Esophagus squamous epithelium (tissue), 5 donors: ENCODE measurements at places on chromosomes 11 and 22.

DNA sequence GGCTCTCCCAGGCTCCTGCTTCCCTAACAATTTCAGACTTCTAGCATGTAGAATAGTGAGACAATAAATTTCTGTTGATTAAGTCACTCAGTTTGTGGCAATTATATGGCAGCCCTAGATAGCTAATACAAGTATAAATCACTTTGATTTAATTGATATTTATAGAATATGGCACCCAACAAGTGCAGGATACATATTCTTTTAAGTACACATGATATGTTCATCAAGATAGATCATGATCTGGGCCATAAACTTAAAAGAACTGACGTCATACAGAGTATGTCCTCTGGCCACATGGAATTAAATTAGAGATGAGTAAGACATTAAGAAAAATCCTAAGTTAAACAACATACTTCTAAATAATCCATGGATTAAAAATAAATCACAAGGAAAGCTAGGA lies 67.5 kb upstream of the AMOTL1 start:
- DNase-seq, result no peak

GRCh38 chr11:60498853-60499252 lies 6.3 kb downstream of the MS4A12 start:
- no peak for DNase-seq

DNA sequence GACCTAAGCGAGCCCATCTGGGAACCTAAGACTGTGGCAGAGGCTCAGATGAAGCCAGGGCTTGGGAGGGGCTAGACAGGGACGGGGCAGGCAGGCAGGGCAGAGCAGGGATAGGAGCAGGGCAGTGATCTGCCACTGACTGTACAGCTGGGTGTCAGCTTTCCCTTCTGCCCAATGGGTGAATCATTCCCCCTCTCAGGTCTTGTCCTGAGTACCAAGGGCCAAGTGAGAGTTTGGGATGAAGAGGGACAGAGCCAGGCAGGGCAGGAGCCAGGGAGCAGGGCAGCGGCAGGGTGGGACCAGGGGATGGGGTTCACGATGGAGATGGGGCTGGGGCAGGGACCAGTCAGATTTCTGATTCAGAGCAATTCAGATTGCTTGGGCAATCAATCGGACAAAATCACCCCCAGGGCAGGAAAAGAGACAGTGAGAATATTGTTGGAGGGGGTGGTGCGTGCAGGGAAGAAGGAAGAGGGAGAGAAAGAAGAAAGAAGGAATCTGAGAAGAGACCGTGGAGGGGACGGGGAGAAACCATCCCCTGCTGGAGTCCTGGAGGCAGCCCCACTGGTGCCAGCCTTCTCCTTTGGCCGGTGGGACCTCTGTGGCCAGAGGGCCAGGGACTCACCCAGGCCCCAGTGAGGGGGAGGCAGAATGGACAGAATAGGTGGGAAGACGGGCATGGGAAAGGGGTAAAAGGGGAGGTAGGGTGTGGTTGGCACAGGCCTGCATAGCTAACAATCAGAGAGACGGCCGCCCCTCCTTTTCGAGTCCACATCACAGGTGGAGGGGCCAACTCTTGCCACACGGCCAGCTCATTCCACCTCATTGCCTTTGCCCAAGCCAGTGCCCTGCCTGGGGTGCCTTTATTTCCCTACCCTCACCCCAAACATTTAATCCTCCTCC lies 47.2 kb downstream of the CYTH4 start:
- DNase-seq, result no peak

GRCh38 chr11:84685976-84686375 lies 941.2 kb downstream of the DLG2 start:
- no peak for DNase-seq

- DNase-seq, result no peak
These were observed 161.8 kb downstream of the SPON1 start for GRCh38 chr11:14124350-14124749.

GRCh38 chr11:27497284-27497866 lies 9.2 kb downstream of the LIN7C start:
- no peak for DNase-seq

- no peak for DNase-seq
These were observed 1.5 kb upstream of the MMP20 start for GRCh38 chr11:102626676-102627075.
